ENCODE measurements at places on chromosomes 3 and 15.

- no peak for DNase-seq
Observed at GRCh38 chr3:108472001-108472591, 38.3 kb downstream of the MYH15 start.

DNA sequence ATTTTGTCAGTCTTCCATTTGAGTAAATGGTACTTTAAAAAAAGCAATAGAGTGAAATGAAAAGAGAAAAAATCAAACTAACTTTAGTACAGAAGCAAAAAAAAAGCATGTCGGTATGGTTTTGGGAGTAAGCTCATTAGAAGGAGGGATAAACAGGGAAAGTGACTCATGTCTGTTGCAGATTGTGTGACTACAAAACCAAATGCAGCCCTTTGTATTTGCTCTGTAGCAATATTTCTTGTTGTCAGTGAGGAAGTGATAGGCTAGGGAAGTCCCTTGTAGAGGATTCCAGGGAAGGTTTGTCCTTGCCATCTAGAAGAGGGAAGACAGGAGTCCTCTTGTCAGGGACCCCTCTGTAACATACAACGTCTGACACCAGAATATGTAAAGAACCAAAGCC lies 150.5 kb upstream of the POU1F1 start:
- no peak for DNase-seq

DNA sequence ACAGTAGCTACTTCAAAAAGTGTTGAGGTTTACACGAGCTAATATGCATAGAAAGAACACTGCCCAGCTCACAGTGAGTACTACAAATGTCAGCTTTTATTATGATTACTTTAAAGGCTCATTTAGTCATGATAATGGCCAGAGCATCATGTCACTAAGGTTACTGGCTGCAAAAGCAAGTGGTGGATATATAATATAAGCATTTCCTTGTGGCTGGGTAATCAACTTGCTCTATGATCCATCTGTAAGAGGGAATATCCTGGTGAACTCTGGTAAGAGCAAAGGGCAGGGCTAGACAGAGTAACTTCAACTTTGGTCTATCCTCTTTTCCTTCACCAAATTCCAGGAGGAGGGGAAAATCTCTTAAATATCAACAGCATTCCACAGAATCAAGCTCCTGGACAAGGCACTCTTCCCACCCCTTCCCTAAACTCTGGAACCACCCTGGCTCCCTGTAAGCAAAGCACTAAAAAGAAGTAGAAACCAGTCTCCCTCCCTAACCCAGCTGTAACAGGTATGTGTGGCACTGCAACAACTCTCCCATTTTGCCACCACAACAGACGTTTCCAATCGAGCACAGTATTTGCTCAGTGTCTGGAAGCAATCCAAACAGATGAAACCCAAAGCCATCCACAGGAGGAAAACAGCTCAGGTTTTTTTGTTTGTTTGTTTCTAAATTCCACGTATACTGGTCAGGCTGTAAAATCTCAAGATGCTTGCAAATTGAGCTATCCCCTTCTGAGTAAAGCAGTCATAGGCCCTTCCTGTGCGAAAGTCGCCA lies 13.4 kb downstream of the B4GALT4 start:
- DNase-seq, result no peak

- no peak for DNase-seq
Observed at GRCh38 chr15:57694279-57694678, 12.2 kb upstream of the POLR2M start.

- no peak for DNase-seq
Observed at GRCh38 chr15:39641191-39641889, 60.5 kb downstream of the THBS1 start.

GRCh38 chr15:64686130-64686735 lies 89.2 kb downstream of the RBPMS2 start:
- DNase-seq, result no peak

DNA sequence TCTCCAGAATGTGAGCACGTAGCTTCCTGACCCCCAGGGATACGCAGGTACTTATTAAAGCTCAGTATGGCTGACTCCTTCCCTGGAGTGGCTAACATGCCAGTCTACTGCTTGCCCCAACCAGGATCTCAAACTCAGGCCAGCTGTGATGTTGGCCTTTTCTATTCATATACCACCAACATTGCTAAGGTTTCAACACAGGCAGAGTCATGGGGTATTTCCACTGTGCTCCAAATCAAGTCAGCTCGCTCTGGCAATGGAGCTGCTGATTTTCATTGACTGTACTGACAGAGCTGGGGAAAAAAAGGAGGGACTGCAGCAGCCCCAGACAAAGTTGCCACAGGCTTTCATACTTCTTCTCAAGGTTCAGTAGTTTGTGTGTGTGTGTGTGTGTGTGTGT lies 87.0 kb downstream of the CFAP20DC start:
- DNase-seq, result no peak

- no peak for DNase-seq
Observed at GRCh38 chr15:96246057-96246456, 84.4 kb upstream of the NR2F2 start.

DNA sequence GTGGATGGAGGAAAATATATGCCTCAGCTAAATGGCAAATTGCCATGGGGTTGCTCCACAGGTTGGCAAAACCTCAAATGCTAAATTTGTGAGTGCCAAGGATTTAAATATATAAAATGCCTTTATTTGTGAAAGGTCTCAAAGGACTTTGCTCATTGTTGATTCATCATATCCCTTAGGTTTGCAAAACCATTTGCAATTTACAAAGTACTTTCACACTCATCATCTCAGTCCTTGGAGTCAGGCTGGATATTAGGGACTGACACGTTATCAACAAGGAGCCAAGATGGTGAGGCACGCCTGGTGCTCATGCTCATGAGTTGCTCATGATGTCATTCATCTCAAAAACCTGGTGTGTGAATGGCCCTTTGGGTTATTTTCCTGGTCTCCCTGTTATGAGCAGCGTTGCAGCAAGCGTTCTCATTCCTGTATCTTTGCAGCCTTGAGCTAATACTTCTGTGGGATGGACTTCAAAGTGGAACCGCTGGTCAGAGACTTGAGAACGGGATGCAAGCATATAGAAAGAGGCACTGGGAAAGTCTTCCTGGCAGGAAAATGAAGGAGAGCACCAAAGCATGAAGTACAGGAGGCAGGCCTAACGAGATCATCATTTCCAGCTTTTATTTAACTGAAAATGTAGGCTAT lies 66.0 kb downstream of the MYO1E start:
- DNase-seq, result no peak

- DNase-seq, result no peak
Observed at GRCh38 chr15:78234515-78235040, at the start of gene ACSBG1. TSS of gene ACSBG1 (minus strand) at chr15:78234565. CDS start at chr15:78234501, 64 bp downstream.

DNA sequence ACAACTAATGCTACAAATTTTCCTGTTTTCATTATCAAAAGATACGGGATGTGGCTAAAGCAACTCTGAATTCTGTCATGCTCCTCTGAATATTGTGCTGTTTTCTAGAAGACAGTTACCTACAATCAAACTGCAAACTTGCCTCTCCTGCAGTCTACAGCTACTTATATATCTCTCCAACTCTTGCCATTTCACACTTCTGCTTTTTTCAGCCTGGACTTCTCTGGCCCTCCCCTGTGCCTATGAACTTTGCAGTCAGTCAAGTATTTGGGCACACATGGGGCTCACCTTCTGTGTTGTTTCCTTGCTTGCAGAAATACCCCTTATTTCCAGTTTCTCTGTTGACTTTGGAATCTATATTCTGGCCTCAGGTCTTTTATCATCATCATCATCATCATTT lies 575.6 kb downstream of the GRM7 start:
- no peak for DNase-seq

GRCh38 chr3:61667383-61667782 lies 106.0 kb downstream of the PTPRG start:
- no peak for DNase-seq

- no peak for DNase-seq
Observed at GRCh38 chr15:87215100-87215499, 1041.4 kb downstream of the NTRK3 start.

DNA sequence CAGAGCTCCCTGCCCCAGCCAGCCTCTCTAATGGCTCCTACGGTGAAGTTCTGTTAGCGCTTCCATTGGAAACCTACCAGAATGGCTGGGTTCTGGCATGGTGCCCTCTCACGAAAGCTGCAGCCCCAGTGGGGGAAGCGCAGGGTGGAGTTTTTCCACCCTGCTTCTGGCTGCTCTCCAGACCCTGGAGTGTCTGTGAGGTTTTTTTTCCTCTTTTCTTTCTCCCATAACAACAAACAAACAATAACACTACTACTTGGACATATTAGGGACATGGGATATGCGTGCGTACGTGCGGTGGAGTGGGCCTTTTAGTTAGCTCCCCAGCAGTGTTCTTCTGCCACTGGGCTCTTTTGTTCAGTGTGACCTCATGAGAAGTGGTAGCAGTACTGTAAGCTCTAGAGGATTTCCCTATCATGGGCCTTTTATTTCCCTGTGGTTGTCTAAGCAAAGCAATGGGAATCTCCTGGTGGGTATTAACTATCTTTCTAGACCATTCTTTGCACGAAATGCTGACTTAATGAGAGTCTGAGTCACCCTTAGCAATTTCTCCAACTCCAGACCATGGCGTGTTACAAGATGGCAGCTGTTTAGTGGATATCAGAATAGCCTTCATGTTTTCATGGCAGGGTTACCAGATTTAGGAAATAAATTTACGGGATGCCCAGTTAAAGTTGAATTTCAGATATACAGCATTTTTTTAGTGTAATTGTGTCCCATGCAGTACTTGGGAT lies 161.9 kb downstream of the FNDC3B start:
- no peak for DNase-seq

DNA sequence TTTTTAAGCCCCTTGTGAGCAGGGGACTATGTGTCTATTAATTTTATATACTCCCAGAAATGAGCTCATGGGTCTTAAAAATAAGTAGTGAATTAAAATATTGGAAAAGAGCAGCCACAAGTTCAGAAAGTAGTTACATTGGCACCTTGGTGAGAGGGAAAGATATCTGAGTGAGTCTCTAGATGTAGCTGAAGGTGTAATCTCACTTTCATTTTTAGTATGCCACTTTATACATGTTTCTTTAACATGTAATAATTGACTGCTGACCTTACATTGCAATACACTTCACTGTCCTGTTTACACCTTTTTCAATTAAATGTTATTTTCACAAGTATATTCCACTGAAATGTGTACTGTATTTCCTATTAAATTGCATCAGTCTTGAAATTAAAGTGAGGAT lies 12.1 kb upstream of the PAK6 start:
- no peak for DNase-seq

GRCh38 chr3:129746629-129747028 lies 140.2 kb upstream of the PLXND1 start:
- DNase-seq, result no peak

GRCh38 chr15:99732124-99732750 lies 1.0 kb downstream of the LYSMD4 start:
- DNase-seq, result no peak

DNA sequence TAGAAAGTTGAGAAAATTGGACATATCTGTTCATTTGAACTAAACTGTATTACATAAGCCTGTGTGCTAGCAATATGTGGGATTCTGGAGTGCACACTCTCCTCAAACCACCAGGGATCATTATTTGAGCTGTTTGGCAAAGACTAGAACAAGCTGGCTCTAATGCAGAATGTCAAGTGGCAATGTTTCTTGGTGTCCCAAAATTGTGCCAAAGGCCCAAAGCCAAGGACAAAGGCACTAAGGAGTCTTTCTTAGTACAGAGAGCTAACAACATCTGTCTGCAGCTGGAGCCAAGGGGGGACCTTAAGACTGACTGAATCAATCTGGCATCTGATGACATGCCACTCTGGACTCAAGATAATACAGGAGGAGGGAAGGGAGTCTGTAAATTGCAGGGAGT lies 76.7 kb upstream of the STRIT1 start:
- DNase-seq, result no peak

DNA sequence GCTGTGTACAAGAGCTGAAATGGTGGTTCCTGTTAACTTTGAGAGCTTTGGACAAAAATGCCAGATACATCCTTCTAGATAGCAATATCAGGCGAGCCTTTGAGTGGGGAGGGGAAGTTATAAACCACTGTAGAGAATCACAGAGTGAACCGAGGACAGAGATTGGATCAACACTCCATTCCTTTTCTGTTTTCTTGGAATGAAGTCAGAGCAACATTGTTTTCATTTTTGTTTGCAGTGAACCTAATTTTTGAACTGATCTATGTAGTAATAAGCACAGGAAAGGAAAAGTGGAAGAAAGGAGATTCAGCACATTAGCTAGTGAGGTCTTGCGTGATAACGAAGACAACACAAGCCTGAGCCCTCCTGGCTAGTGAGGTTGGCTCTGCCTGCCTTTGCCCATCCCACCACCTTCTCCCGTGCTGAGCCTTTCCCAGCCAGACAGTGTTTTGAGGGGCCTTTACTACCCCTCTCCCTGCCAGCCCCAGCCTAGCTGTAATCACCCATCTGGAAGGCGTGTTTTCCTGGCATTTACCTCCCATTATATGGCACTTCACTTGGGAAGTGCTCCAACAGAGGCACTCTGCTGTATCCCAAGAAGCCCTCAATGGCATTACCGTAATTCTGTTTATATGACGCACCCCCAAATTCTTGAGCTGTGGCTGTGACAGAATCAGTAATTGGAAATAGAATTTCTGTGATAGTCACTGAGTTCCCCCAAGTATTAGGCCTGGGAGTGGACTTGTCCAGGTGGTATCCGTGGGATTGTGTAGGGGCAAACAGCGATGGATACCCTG lies 129.8 kb downstream of the CACNA1D start:
- DNase-seq, result no peak

- DNase-seq, result peak; percentile 32
Observed at GRCh38 chr3:49158103-49158709, 7.9 kb downstream of the CCDC71 start.

DNA sequence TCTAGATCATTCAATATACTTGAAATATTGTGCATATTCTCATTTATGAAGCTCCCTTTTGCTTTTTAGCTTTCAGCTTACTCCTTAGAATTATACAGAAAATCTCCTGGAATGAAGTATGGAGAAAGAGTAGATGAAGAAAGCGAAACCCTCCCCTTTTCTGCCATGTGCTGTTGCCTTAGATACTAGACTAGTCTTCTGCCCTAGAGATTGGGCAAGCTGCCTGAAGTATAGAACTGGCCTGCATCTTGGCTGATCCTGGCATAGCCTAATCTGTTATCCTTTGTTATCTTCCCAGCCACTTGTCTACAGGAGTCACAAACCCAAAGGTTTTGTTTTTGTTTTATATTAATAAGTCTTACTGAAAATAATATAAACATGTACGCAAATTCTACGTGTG lies 138.8 kb downstream of the RBPMS2 start:
- DNase-seq, result no peak

DNA sequence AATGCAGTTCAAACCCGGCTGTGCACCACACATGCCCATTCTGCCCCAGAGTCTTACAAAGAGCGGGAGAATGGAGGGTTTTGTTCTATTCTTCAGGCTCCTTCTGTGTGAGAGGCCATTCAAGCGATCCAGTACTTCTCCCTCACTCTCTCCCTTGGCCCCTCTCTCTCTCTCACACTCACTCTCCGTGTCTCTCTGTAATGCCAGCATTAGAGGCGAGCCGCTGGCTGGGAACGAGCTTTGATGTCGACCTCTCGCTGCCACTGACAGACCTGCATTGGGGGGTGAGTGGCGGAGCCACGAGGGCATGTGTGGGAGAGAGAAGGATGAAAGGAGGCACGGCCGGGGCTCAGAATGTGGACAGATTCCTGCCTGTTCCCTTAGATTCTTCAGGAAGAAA lies 231.7 kb upstream of the ARRDC4 start:
- DNase-seq, result no peak

GRCh38 chr3:194269610-194270145 lies 81.5 kb downstream of the CPN2 start:
- no peak for DNase-seq
